Skeletal muscle tissue (tissue), 5 donors: ENCODE measurements at places on chromosomes 3 and 15. TPM values are rescaled to one million over a fixed set of nuclear protein-coding genes. Genes with fewer than 3 reads are reported as not detected.

The TEX264 gene
- 22.4 TPM for total RNA-seq

The FRMD5 gene
- 3.7 TPM for total RNA-seq

The MRPS25 gene
- 8.4 TPM for total RNA-seq

The SNX22 gene
- total RNA-seq: 1.0 TPM

The CYP1A2 gene
- total RNA-seq: not detected

The SERPINI2 gene
- not detected for total RNA-seq

The UMPS gene
- total RNA-seq: 28.2 TPM

The CCDC12 gene
- 27.1 TPM for total RNA-seq

The TTC14 gene
- 15.1 TPM for total RNA-seq

The CCDC54 gene
- not detected for total RNA-seq

The FANCD2OS gene
- total RNA-seq: not detected

The SKOR1 gene
- total RNA-seq: under 0.01 TPM

The SPESP1 gene
- total RNA-seq: 1.6 TPM

The GABRA5 gene
- 1.6 TPM for total RNA-seq

The SLC2A2 gene
- total RNA-seq: not detected

The LNP1 gene
- 7.3 TPM for total RNA-seq

The NDUFAF3 gene
- 39.1 TPM for total RNA-seq

The GOLGA6L7 gene
- total RNA-seq: not detected

The ATP2B2 gene
- total RNA-seq: 3.7 TPM

The ACTRT3 gene
- 1.6 TPM for total RNA-seq

The MAP1A gene
- total RNA-seq: 19.3 TPM

The LRRC49 gene
- total RNA-seq: 11.0 TPM

The ATP10A gene
- total RNA-seq: 7.8 TPM

The ONECUT1 gene
- not detected for total RNA-seq

The ALPK3 gene
- 33.4 TPM for total RNA-seq

The SOX2 gene
- under 0.01 TPM for total RNA-seq

The GXYLT2 gene
- 31.8 TPM for total RNA-seq

The EXD1 gene
- not detected for total RNA-seq
